Activated CD4-positive, CD25-positive, alpha-beta regulatory T cell treated with anti-CD3 and anti-CD28 coated beads, Interleukin-2, amount 50 U/mL, for 16 hours (primary cell): ENCODE measurements at places on chromosomes 3 and 15.

DNA sequence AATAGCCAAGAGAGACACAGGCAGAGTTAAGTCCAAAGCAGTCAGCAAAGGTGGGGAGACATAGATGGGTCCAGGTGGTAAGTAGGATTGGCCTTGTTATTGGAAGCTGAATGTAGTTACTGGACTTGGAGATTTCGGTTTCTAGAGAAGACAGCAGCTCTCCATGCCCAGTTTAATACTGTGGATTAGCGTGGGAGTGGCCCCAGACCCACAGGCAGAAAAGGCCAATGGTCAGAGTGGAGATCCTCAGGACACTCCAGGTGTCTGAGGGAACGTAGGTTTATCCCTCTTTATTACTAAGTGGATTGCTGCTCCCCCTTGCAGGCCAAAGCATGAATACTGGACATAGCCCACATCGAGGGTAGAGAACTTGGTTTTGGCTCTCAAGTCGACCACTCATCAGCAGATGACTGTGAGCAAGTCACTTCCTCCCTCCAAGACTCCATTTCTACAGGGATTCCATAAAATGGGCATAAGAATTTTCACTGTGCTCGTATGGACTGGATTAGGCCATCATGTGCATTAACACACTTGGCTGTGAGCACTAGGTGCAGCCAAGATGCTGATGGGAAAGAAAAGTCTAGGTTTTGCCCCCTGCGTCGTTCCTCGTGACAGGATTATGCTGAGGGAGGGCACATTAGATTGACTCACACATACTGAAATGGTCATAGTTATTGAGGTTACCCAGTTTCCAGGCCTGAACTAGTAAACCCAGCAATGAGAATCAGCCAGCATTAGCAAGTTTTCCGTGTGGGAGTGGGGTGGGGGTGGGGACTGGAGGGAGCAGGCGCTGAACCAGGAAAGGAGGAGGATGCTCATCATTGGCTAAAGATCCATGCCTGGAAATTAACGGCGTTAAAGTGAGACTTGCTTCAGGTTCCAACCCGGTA is 225.2 kb upstream of the TPRG1 start:
- no peak for DNase-seq

- no peak for DNase-seq
These were observed 6.0 kb upstream of the ACAD9 start for GRCh38 chr3:128873244-128874022.

DNA sequence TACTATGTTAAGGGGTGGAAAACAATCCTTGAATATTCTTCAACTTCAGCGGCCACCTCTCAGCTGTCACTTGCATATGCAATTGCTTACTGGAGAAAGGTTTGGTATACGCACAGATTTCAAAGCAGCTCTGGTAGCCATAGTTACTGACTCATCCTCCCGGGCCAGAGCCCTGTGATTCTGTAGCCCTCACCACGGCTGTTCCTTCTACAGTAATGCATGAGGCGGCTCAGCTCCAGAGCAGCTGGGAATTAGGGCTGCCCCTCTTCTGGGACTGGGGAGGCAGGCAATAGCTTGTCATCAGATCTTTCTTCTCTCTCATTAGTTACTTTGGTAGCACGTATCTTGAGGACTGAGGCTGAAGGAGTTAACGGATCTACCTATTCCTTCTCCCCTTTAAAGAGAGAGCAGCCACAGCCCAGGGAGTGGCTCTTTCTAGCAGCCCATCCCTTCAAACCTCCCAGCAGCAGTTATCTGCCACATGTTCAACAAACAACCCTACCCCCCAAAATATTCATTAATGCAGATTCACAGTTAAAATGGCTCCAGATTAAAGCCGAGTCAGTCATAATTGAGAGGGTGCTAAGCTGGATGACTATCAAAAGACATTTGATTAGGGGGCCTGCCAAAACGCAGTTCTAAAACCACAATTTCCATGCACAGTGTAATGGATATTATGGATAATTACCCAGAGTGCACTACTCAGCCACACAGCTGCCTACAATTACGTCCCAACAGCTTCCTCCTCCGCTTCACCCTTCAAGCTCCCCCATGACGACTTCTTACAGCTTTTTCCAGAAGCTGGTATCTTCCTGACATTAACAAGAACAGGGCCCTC is 54.7 kb downstream of the ETV5 start:
- DNase-seq, result no peak

- DNase-seq, result no peak
These were observed 21.6 kb downstream of the ACSBG1 start for GRCh38 chr15:78212546-78213424.

- DNase-seq, result no peak
These were observed 125.8 kb downstream of the PGPEP1L start for GRCh38 chr15:98881526-98882520.

GRCh38 chr3:9808345-9809037 is 1.6 kb upstream of the TTLL3 start:
- peak; percentile 12 for DNase-seq

DNA sequence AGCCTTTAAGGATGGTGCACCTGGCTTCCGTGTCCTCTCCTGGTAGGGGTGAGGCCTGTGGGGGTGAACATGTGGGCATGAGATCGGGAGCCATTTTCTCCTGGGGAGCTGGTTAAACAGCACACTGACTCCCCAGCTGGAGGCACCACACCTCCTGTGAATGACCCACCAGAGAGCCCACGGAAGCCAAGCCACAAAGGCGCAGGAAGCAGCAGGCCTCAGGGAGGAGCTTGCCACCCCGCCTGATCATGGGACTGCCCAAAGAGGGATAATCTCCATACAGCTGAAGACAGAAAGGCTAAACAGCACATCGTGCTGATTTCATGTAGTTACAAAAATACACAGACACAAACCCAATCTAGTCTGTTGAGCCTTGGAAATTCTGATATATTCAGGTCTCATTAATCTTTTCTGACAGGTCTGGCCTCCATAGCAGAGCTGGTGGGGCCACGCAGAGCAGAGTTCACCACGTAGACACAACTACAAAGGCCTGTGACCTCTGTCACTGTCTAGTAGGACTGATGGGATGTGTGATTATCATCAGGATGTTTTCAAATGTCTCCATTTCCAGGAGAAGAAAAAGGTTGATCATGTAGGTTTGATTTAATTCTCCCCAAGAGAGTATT is 75.2 kb downstream of the DUT start:
- DNase-seq, result no peak

GRCh38 chr3:172159962-172160538 is 120.7 kb downstream of the FNDC3B start:
- DNase-seq, result no peak

- no peak for DNase-seq
These were observed at the start of gene ST8SIA2 for GRCh38 chr15:92393071-92393979. Gene ST8SIA2 (plus strand): TSS chr15:92393881. CDS start chr15:92394065, 184 bp downstream.

DNA sequence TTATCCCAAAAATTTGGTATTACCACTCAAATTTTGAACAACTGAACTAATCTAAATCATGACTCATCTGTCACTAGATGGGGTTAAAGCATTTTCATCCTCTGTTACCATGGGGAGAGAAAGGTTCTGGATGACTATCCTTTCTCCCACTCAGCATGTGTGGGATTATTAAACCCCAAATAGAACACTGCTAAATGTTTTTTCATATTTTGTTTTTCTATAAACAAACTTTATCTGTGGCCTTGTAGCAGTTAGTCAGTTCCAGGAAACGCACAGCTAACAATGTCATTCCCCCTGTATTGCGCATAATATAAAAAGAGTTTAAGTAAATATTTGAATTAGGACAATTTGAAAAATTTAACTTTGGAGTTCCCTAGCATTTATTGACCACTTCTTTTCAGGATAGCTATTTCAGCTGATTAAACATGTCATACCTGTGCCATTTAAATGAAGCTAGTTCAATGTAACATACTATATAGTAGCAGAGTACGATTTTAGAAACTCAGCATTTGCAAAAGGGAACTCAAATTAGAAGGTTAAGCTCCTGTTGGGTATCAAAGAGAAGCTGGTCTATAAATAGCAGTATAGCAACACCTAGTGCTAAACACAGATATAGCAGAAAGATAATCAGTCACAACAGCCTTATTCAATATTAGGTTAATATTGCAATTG is 9.2 kb upstream of the TMEM212 start:
- DNase-seq, result no peak

GRCh38 chr3:162718697-162719096 is 1222.1 kb downstream of the OTOL1 start:
- no peak for DNase-seq

DNA sequence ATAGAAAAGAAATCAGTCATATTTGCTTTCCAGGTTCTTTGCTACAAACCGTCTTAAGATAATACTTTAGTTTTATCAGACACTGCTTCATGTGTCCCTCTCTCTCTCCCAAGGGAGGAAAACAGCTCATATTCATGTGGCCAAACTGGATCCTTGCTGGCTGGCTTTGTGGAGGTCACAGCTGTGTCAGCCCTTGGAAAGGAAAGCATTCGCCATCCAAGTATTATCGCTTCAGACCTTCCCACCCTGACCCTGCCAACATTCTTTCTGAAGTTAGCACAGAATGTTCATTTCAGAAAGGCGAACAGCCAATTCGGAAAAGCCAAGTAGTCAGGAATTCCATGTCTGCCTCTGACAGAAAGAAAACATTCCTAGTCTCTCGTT is 213.6 kb downstream of the FEZF2 start:
- DNase-seq, result no peak

GRCh38 chr15:85047271-85047948 is 65.8 kb downstream of the PDE8A start:
- no peak for DNase-seq

GRCh38 chr15:51328926-51329325 is 9.5 kb downstream of the CYP19A1 start:
- DNase-seq, result no peak

GRCh38 chr3:19877656-19878055 is 56.4 kb downstream of the EFHB start:
- DNase-seq, result no peak

DNA sequence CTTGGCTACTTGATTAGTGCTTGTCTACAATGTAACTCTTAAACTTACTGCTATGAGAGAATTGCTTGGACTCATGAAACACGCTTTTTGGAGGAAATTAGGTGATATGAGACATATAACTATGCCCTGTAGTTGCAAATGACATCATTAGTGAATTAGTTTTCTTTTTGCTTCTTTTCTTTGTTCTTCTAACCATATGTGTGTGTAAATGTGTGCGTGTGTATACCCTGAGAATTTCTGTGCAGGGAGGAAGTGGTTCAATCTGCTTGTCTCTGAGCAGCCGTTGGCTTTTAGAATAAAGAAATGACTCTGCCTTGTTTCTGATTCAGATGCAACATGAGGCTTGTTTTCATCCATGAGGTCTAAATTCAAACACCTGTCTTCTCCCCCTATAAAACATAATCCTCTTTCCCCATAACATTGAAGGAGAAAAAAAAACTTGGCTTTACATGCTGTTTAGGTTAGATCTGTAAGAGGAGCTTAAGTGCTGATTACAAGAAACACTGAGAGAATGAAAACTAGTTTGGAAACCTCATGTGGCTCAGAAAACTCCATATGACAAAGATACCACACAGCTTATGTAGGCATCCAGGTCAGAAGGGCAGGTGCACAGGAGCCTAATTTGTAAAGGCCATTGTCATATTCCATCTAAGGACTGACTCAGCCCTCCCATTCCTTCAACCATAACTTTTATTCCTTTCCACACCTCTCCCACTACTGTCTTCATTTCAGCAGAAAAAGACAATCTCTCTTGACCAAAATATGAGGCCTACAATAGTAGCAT is 30.5 kb upstream of the BLM start:
- no peak for DNase-seq

DNA sequence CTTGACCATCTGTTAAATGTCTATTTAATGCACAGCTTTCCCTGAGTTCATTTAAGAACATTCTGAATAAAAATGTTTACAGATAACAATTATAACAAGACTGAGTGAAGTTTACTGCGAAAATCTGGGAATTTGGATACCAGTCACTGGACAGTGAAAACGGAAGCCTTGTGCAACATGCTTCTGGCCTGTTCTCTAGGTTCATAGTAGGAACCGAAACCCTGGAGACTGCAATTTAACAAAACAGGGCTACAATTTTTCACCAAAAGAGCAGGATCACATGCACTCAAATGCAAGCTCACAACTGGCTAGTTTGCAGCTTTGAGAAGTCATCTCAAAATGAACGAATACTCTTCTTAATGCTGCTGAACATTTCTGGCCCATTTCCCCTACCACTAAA is 435.9 kb downstream of the NR2F2 start:
- DNase-seq, result no peak

- no peak for DNase-seq
These were observed 63.9 kb downstream of the FBLN2 start for GRCh38 chr3:13612829-13613228.

- no peak for DNase-seq
These were observed 43.1 kb upstream of the NMD3 start for GRCh38 chr3:161177991-161178390.

DNA sequence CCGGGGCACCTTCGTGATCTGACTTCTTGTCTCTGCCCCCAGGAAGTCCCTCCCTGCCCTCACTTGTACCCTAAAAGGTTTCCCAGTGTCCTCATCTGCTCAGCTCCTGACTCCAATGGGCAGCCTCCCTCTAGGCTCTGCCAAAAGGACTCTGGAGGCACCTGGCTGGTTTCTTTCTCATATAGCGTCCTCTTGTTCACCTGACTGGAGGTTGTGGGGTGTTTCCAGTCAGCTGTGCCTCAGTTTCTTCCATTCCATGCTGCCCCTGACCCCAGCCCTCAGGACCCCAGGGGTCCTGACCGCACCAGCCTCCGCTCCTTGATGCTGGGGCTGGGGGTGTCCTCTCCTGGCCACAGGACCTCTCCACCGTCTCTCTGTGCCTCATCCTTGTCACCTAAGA is 2.5 kb downstream of the PRR23E start:
- no peak for DNase-seq

DNA sequence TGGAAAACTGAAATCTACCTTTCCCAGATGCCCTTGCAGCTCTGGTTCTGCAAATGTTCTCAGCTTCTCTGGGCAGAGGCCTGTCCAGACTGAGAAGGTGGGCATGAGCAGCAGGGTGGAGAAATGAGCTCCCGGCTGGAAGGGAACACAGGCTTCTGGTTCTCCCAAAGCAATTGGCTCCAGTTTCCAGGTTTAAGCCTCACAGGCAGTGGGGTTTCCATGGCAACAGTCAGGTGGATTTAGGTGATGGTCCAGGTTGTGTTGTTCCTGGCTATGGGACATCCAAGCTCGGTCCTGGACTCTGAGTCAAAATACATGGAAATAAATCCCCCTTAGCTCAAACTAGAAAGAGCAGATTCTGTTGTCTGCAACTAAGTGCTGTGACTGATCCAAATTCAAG is 94.6 kb upstream of the IQSEC1 start:
- no peak for DNase-seq

GRCh38 chr3:71395470-71395869 is 188.1 kb downstream of the FOXP1 start:
- DNase-seq, result no peak

- DNase-seq, result no peak
These were observed 494.9 kb upstream of the ADAMTS9 start for GRCh38 chr3:65182682-65183081.
